ENCODE measurements at places on chromosomes 7 and 10. TPM values are rescaled to one million over a fixed set of nuclear protein-coding genes. Genes with fewer than 3 reads are reported as not detected.

The EBF3 gene
- not detected for total RNA-seq

The NEUROG3 gene
- total RNA-seq, result not detected

The SLC13A4 gene
- total RNA-seq, result 0.35 TPM

The TNS3 gene
- 47.2 TPM for total RNA-seq

The TAS2R41 gene
- total RNA-seq, result 0.45 TPM

The SLC26A5 gene
- 0.33 TPM for total RNA-seq

The NPTX2 gene
- 0.38 TPM for total RNA-seq

The NAT16 gene
- not detected for total RNA-seq

The GPR37 gene
- total RNA-seq, result 14.2 TPM

The MBL2 gene
- total RNA-seq, result 108 TPM

The ETV1 gene
- 8.4 TPM for total RNA-seq

The CDHR1 gene
- total RNA-seq, result 0.13 TPM

The PNLIPRP2 gene
- 0.88 TPM for total RNA-seq

The LRIT1 gene
- total RNA-seq, result not detected

The HTR5A gene
- total RNA-seq, result not detected

The PRPS1L1 gene
- not detected for total RNA-seq

The ANXA8 gene
- 1.7 TPM for total RNA-seq

The ADAM8 gene
- 7.4 TPM for total RNA-seq

The AMPH gene
- 1.1 TPM for total RNA-seq

The PDE6C gene
- total RNA-seq, result not detected

The FAM25G gene
- not detected for total RNA-seq

The SKIDA1 gene
- total RNA-seq, result 3.4 TPM

The CPA2 gene
- total RNA-seq, result 1.9 TPM

The DLX5 gene
- total RNA-seq, result not detected

The HOXA10 gene
- total RNA-seq, result 0.10 TPM

The EXOC6 gene
- 4.9 TPM for total RNA-seq

The CPA4 gene
- total RNA-seq, result not detected

The NOM1 gene
- total RNA-seq, result 7.2 TPM

The HDAC9 gene
- total RNA-seq, result 2.1 TPM

The GFRA1 gene
- total RNA-seq, result 75.2 TPM

The SEC24C gene
- 38.5 TPM for total RNA-seq

The PSTK gene
- total RNA-seq, result 4.5 TPM

The KEL gene
- 0.28 TPM for total RNA-seq

The SLC25A13 gene
- total RNA-seq, result 96.4 TPM

The FBXO24 gene
- 1.0 TPM for total RNA-seq

The ADAM22 gene
- total RNA-seq, result 0.53 TPM

The IGFBP3 gene
- total RNA-seq, result 140 TPM

The MMRN2 gene
- 9.6 TPM for total RNA-seq

The CALHM1 gene
- not detected for total RNA-seq

The IDI2 gene
- total RNA-seq, result not detected

The SPDYE2B gene
- total RNA-seq, result not detected

The VTI1A gene
- total RNA-seq, result 9.9 TPM

The CASTOR2 gene
- total RNA-seq, result 2.4 TPM

The SUN3 gene
- total RNA-seq, result not detected
